DMS 273 treated with DMSO at 0.1 percent for 48 hours (cell line): ENCODE measurements at places on chromosomes 1 and 21.

GRCh38 chr1:78068681-78069283 lies 23.0 kb downstream of the GIPC2 start:
- DNase-seq = no peak

DNA sequence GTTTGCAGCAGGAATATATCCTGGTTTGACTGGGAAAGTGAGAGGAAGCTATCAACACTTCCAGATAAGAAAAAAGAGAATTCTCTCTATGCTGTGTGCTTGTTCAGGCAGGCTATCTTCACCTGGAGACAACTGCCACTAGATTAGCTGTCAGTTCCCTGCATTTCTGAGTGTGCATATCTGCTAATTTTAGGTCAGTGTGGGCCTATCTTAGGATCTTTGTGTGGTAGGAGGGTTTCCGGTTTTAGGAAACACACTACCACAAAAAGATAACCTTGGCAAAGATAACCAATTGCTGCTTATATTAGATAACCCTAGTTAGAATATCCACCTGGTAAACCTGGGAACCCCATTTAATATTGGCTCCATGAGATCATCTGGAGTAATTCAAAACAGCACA lies 22.5 kb upstream of the GBP5 start:
- no peak for DNase-seq

GRCh38 chr1:48563021-48563420 lies 91.0 kb upstream of the SPATA6 start:
- no peak for DNase-seq

DNA sequence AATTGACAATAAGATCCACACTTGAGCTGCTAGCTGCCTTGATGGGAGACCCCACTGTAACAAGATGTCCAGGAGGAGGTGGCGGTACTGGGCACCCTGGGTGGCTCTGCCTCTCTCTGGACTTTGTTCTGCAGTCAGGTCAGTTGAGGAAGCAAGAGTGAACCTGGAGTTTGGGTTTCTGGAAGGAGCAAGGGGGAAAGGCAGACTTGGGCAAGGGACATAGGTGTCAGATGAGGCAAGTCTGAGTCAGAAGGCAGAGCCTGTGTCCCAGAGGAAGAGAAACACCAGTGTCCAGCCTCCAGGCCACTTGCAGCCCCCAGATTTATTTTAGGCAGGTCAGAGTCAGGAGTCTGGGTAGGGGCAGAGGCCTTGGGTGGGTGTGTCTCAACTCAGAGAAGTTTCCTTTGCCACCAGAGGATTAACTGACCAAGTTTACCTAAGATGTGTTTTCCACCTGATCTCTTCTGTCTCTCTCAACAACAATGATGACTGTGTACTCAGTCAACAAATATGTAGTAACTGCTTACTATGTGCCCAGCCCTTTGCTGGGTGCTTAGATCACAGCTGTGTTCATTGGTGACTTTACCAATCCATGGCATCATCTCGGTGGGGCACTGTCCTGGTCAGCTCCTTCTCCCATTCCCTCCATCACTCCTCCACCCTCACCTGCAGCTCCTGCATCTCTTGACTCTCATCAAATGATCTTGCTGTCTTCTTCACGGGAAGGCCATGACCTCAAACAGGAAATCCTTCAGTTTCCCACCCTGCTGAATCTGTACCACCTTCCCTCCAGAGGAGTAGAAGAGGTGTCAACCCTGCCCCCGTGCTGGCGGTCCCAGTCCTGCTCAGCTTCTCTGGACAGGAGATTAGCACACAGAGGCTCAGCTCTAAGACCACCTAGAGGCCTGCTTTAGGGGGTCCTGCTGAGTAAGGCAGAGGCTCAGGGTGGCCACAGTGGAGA lies 36.6 kb downstream of the ELF3 start:
- DNase-seq = no peak

- DNase-seq = no peak
Measured at GRCh38 chr1:180199018-180199417, 31.0 kb upstream of the LHX4 start.

DNA sequence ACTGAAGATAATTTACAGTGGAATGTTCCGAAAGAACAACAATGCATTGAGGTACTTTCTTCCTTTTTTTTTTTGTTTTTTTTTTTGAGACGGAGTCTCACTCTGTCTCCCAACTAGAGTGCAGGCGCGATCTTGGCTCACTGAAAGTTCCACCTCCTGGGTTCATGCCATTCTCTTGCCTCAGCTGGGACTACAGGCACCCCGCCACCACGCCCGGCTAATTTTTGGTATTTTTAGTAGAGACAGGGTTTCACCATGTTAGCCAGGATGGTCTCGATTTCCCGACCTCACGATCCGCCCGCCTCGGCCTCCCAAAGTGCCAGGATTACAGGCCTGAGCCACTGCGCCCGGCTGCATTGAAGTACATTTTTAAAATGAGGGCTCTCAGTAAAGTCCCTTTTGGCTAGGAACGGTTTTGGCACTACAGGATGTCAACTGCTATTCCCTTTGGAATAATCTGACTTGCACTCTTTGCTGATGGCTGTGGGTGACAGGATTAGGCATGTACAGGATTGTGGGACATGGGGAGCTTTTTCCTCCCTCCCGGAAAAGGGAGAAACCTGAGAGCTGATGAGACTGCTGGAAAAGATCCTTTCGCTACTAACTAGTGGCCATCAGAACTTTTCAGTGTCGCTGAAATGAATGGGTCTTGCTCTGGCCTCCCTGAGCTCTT lies 56.9 kb upstream of the EDEM3 start:
- DNase-seq = no peak

GRCh38 chr1:234990874-234991801 lies 137.5 kb downstream of the TOMM20 start:
- DNase-seq = no peak

DNA sequence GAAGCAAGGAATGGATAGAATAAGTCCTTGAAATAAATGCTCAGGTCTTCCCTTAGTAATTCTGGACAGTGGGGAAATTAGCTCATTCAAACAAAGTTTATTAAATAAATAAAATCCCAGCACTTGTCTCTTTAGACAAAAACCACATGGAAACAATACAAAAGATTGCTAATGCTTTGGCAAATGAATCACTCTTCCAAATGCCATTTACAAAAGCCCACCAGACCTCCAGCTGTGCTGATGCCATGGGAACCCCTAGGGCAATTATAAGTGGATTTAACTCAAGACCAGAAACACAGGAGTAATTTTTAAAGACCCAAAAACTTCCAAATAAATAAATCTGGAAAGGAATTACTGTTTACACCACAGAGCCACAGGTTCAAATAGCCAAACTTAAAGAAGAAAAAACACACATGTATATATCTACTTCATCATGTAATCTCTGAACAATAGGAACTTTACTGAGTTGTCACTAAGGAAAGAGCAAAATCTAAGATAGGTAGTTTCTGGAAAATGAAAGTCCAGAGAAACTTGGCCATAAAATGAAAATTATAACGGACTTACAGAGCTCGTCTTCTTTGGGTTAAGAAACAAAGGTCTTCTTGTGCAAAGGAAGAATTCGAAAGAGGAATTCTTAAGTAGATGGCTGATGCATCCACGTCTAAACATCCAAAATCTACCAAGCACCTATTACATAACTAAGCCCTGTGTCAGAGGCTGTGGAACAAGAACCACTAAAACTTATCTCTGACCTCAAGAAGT lies 399.4 kb downstream of the SMYD3 start:
- no peak for DNase-seq

- DNase-seq = no peak
Measured at GRCh38 chr1:1140673-1141072, 24.8 kb upstream of the C1orf159 start.

DNA sequence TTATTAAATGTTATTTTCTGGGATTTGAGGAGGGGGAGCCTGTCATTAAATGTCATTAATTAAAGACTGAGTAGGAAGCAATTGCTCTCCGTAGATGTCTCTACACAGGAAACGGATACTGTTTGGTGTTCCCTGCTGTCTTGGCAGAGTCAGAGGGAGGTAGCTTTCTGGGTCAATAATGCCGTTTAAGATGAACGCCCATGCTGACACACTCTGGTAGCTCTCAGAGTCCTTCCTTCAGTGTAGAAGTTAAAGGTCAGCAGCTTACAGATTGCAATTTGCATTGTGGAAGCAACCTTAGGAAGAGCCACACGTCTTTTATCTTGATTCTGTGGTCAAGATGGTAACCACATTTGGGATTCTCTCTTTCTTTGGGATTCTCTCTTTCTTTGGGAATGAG lies 257.5 kb downstream of the KIF26B start:
- DNase-seq = no peak

DNA sequence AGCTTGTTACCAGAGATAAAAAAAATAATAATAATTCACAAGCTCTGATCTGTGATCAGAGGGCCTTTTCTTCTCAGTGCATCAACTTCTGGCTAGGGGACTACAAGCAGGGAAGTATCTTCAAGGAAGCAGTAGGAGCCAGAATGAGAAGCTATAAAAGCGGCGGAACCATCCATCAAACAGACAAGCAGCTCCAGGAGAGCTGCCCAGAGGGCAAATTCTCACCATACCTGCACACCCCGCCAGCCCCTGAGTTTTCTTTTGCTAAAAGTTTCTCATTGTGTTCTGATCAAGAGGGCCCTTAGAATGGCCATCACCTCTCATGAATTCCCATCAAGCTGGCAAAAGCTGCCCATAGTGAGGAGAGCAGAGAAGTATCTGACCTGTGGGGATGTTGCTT lies 99.4 kb downstream of the SMYD2 start:
- DNase-seq = no peak

DNA sequence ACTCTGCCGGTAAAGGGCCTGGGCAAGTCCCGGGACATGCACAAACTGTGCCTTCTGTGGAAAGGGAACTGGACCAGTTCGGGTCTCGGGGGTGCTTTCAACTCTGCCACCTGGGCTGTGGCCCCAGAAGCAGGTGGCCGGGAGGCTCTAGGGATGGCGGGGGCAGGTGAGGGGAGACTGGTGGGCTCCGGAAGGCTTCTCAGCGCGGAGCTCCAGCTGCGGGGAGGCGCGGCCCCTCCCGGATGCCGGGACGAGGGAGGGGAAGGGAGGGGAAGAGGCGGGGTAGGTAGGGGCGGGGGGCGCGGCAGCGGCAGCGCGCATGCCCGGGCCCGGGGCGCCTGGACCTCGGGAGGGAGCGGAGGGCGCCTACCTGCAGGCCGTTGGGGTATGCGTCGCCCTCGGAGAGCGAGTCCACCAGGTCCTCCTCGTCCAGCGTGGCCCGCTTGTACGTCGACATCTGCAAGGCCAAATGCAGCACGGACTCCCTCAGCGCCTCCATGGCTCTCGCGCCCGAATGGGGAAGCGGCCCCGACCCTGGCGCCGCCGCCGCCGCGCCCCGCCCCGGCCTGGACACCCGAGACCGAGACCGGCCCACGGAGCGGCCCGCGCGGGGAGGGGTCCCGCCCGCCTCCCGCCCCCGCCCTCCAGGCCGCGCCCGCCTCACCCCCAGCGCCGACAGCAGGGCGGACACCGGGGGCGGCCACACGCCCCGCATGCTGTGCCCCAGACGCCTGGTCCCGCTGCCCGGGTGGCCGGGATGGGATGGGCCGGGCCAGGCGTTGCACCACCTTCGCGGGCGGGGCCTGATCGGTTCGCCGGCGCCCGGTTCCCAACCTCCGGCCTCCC lies at the start of gene ECE1:
Gene ECE1, minus strand, starts transcription at position 764 of the 846 bp plus-strand sequence. Its CDS starts 49 bp downstream, at position 715.
- no peak for DNase-seq

DNA sequence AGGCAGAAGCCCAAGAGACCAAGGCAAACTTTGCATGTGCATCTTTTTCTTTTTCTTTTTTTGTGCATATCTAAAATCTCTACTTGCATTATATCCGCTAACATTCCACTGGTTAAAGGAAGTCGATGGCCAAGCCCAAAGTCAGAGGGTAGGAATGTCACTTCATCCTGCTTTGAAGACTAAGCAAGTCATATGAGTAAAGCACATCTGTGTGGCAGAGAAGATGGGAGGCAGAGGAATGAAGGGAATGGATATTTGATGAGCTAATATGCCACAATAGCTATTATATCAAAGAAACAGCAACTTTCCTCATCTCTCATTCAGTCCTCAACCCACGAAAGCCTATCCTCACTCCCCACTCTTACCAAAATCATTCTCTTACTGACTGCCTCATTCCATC lies 59.3 kb downstream of the RNF220 start:
- no peak for DNase-seq

- no peak for DNase-seq
Measured at GRCh38 chr1:25690396-25690956, 73.9 kb downstream of the MAN1C1 start.

DNA sequence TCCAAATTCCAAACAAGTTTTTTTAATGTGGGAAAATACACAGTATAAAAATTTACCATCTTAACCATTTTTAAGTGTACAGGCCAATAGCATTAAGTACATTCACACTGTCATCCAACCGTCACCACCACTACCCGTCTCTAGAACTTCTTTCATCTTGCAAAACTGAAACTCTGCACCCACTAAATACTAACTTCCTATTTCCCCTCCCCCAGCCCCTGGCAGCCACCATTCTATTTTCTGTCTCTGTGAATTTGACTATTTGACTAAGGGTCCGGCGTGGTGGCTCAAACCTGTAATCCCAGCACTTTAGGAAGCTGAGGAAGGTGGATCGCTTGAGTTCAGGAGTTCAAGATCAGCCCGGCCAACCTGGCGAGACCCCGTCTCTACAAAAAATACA lies 36.1 kb downstream of the CLSTN1 start:
- DNase-seq = no peak

DNA sequence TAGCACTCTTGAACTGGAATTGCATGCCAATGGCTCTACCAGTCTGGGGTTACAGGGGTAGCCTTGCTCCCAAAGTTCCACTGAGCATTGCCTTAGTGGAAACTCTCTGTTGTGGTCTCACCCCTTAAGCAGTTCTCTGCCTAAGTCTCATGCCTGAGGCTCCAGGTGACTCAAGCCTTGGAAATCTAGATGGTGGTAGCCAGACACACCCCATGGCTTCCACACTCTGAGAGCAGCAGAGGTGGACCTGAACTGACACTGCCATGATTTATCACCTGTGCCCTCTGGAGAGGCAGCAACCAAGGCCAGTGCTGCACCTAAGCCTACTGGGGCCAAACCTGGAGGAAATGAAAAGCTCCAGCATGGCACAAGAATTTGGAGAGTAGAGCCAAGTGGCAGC lies 285.7 kb upstream of the PKN2 start:
- DNase-seq = no peak

DNA sequence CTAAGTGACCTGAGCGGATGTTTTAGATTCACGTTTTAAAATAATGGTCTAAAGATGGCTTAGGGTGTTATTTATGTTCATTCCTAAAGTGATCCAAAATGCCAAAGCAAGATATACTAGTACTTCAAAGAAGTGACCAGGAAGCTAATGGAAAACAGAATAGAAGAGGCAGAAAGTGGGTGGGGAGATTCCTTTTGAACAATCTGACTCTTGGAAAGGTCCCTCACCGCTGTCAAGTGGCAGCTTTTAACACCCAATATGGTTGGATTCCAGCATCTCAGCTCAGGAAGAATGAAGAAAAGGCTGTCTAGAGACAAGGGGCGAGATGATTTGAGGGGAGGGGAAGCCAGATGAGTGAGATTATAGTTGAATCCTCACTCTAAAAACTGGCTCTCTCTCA lies 90.3 kb downstream of the SCMH1 start:
- no peak for DNase-seq

- no peak for DNase-seq
Measured at GRCh38 chr1:203597331-203598090, 29.1 kb upstream of the ATP2B4 start.
